AG09319 (cell line): ENCODE measurements at places on chromosomes 5 and 9.

- DNase-seq = no peak
These were observed 44.8 kb downstream of the PARP8 start for GRCh38 chr5:50711280-50711679.

GRCh38 chr5:151451626-151452520 lies 4.5 kb downstream of the SLC36A1 start:
- DNase-seq = no peak

- DNase-seq = no peak
These were observed 181.4 kb downstream of the FGF18 start for GRCh38 chr5:171600741-171601265.

GRCh38 chr5:68265347-68265746 lies 49.8 kb downstream of the PIK3R1 start:
- DNase-seq = no peak
